Stimulated activated CD4-positive, alpha-beta T cell treated with anti-CD3 and anti-CD28 coated beads, Interleukin-4, amount 100 ng/mL, for 4 hours (primary cell): ENCODE measurements at places on chromosomes 5 and 9.

- DNase-seq, result no peak
Measured at GRCh38 chr5:168792678-168793077, 213.5 kb upstream of the PANK3 start.

GRCh38 chr5:164060786-164061355 lies 555.5 kb downstream of the MAT2B start:
- DNase-seq, result no peak

DNA sequence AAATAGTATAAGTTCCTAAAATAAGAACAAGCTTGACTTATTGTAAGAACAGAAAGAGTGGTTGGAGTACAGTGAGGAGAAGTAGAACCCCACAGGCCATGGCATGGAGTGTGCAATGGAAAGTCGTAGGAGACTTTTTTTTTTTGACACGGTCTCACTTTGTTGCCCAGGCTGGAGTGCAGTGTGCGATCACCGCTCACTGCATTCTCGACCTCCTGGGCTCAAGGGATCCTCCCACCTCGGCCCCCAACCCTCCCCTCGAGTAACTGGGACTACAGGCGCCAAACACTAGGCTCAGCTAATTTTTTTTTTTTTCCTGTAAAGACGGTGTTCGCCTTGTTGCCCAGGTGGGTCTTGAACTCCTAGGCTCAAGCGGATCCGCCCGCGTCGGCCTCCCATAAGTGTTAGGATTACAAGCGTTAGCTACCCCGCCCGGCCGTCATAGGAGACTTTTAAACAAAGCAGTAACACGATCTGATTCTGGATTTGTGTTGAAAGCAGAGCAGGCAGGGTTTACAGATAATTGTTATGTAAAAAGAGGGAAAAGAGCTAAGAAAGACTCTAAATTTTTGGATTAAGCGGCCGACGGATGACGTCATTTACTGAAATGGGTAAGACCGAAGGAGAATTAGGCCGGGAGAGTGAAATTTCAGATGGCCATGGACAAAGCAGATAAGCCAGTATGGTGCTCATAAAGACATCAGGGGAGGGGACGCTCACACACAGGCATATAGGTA lies 752 bp downstream of the TSTD2 start:
- peak; percentile 16 for DNase-seq

DNA sequence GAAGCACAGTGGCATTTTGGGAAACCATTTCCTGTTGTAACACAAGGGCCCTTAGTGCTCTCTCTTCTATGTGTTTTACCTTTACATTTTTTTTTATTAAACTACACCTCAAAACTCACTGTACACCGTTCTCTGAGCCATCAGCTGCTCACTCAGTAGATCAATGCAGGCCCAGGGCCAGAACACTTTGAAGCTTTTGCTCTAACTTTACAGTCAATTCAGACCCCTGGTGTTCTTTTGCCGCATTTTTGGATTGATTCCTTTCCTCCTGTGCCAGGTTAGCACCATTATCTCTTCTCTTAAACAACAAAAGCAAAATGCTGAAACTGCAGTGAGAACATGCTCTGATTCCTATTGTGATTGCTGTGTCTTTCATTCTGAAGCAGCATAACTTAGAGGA lies 269.8 kb upstream of the RGMB start:
- DNase-seq, result no peak

GRCh38 chr5:102991802-102992201 lies 128.1 kb downstream of the GIN1 start:
- DNase-seq, result no peak

DNA sequence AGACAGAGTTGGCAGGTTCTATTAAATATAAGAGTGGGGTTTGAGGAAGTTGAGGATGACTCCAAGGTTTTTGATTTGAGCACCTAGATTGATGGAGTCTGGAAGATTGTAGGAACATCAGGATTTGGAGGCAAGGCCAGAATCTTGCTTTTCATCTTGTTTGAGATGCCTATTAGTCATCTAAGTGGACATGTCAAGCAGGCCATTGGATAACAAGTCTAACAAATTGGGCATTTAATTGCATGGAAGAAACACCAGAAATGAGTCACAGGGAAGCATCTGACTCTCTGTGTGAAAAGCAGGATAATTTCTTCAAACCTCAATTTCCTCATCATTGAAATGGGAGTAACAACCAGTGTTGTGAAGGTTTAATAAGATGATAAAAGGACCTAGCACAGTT lies 53.3 kb upstream of the ARL15 start:
- no peak for DNase-seq

- DNase-seq, result no peak
Measured at GRCh38 chr9:135663451-135663770, 302 bp downstream of the LCN9 start.

- no peak for DNase-seq
Measured at GRCh38 chr5:167916261-167916691, 375.2 kb upstream of the WWC1 start.

DNA sequence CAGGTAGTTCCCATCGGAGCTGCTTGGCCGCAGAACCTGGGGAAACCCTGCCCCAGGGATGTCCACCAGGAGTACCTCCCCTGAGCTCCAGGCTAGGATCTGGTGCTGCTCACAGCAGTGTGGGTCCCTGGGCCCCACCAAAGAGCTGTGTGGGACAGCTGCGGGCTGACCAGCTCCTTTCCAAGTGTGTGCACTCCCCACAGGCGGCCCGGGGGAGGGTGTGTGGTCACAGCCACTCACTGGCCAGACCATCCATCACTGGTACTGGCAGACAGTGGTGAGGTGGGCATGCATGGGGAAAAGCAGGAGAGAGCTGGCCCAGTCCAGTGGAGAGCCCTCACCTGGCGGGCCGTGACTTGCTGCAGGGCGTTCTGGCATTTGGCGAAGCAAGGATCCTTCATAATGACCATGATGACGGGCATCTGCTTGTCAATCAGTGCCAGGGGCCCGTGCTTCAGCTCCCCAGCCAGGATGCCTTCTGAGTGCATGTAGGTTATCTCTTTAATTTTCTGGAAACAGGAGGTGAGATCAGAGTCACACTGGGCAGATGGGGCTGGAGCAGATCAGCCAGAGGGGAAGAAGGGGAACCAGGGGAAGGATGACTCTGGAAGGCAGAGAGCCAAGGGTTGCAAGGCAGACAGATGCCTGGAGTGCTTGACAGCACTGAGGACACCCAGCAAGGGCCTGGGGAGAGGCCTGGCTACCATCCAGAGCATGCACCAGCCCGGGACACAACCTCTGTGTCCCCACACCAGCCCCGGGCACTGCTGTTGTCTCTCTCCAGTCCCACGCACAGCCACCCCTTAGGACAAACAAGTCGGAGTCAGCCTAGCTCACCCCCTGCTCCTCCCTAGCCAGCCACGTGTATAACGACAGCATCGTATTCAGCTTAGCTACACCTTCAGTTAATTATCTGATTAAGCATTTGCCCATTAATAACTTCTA lies 12.8 kb upstream of the MAPK9 start:
- no peak for DNase-seq

DNA sequence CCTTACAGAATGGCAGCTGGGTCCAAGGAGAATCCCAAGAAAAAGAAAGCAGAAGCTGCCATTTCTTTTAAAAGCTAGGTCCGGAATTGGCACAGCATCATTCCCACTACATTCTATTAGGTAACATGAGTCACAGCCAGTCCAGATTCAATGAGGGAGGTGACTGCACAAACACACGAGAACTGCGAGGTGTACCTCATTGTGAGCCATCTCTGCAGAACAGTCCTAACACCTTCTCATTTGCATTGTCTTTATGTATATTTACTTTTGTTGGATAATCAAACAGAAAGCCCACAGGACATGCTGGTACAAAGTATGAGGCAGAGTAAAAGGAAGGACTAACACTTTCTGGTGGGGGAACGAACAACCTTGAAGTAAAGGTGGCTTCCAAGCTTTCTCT lies 14.6 kb upstream of the HABP4 start:
- no peak for DNase-seq

DNA sequence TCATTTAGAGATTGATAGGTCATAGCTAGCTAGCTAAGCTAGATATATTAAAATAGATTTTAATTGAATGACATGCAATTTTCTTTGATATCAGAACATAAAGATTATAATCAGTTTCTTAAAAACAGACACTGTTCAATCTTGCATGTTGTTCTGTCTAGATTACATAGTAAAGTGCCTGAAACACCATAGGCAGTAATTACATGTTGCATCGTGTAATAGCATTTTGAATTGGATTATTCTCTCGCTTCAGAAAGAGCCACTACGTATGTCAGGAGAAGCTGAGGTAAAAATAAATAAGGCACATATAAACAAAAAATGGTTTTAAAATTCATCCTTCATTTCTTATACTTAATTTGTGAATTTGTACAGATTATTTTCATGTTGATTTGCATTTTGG lies 148.0 kb upstream of the CDH12 start:
- no peak for DNase-seq
